ENCODE measurements at places on chromosomes 16 and 17.

- DNase-seq = peak; percentile 34
These were observed 13.7 kb downstream of the PITPNC1 start for GRCh38 chr17:67390646-67391361.

DNA sequence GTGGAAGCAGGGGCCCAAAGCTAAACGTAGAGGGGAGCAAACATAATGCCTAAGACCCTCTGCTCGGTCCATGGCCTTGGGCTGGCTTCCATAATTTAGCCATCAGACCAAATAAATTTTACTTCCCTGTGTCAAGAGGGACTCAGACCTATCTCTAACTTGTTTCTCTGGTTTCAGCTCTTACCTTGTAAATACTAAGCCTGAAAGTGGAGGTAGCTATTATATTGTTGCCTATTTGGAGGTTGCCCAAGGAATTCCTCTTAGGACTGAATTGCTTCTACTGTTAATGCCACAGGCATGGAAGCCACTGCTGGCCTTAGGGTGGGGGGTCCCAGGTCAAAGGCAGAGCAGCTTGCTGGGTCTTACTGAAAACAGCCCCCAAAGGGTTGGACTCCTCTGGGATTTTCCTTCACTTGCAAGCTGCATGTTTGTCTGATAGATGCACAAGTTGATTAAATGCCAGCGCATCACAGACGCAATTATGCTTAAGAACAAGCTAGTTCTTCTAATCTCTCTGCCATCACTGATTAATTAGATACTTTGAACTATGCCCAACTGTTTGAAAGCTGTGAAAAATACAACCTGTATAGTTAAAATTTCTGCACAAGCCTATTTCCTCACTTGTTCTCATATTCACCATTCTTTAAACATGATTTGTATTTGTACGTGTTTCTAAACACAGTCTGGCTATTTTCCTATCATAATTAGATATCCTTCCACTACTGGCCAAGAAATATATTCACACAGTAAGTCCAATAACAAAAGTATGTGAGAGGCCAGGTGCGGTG lies 67.9 kb upstream of the HAS3 start:
- no peak for DNase-seq

DNA sequence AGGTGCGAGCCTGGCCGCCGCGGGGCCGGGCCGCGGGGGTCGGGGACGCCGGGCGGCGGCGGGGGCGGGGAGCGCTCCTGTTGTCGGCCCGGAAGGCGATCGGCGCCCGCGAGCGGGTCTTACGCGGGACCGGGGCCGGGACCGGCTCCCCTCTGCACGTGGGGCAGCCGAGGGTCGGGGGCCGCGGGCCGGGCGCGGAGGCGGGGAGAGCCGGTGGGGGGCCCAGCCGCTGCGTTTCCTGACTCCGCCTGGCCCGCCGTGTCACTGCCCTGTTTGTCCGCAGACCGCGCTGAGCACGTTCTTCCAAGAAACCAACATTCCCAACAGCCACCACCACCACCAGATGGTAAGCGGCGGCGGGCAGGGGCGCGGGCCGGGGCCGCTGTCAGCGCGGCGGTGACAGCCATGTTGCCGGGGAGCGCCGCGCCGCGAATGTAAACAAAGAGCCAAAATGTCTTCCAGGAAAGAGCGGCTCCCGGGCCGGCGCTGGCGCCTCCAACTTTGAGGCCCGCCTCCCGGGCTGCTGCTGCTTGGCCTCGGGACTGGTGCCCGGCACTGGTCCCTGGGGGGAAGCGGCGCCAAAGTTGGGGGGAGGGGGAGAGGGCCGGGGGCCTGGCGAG lies 586 bp downstream of the UBALD2 start:
- peak; percentile 51 for DNase-seq

DNA sequence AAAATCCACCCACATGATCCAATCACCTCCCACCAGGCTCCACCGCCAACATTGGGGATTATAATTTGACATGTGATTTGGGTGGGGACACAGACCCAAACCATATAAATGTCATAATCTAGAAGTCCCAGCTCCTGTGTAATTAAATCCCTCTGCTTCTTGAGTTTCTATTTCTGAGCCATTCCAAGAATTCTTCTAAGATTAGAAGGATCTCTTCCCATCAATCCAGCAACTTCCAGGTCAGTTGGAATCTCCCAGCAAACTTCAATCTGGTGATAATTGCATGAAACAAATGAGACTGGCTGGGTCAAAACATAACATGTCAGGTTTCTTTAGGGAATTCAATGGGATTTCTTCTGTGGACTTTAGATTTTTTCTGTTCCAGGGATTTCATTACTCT lies 127.8 kb upstream of the CDH5 start:
- DNase-seq = no peak

- DNase-seq = no peak
These were observed 8.9 kb downstream of the ACOX1 start for GRCh38 chr17:75970011-75970523.

GRCh38 chr17:1190751-1191331 lies 11.1 kb upstream of the ABR start:
- DNase-seq = no peak

DNA sequence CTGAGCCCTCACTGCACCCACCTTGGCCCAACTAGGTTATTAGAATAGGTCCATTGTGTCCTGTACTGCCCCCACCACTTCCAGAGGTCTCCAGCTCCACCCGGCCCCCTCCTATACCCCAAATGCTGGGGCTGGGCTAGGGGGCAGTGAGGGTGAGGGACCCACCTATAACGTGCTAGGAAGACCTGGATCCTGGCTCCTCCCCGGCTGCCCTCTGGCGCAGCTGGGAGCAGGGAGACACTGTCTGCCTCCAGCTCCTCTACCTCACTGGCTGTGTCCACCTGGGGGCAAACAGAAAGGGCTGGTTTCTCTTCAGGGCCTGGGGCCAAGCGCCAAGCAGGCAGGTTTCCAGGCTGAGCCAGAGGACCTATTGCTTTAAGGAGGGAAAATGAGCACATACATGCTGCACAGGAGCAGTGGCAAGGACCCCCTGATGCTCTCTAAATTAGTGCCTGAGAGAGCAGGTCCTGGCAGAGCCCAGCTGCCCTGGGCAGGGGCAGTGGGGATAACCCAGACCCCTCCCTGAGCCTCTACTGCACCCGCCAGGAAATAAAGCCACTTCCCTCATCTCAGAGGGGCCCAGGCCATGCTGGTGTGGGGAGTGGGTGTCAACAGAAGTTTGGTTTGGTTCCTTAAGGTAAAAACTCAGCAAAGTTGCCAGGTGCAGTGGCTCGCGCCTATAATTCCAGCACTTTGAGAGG lies 12.2 kb downstream of the TSPOAP1 start:
- DNase-seq = no peak

- DNase-seq = no peak
These were observed 593 bp downstream of the SLC38A7 start for GRCh38 chr16:58684001-58684353.

GRCh38 chr16:89096768-89097391 lies 3.2 kb downstream of the ACSF3 start:
- DNase-seq = peak; percentile 67

- DNase-seq = no peak
These were observed 843.7 kb downstream of the CDH11 start for GRCh38 chr16:64278196-64278595.

GRCh38 chr17:81931189-81931556 lies 3.6 kb upstream of the MAFG start:
- DNase-seq = no peak
